ENCODE measurements at places on chromosomes 6 and 20.

DNA sequence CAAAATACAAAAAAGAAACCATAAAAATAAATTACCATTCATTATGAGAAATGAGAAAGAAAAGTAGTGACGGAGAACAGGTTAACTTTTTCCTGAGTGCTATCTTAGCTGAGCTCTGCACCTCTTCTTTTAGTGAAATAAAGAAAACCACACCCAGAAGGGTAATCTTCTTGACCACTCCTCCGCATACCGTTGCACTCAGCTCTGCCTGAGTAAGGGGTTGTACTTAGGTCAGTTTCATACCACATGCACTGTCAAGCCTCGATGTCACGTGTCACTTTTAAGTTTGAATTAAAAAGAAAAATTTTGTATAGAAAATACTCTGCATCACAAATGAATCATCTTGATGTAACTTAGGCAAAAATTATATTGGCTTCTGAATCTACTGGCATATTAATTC, 2.8 kb downstream of the EZR start:
- no peak for DNase-seq

GRCh38 chr6:116101790-116102189, 1.1 kb downstream of the NT5DC1 start:
- DNase-seq, result no peak

GRCh38 chr6:75386050-75386770, 101.6 kb upstream of the TMEM30A start:
- DNase-seq, result no peak

DNA sequence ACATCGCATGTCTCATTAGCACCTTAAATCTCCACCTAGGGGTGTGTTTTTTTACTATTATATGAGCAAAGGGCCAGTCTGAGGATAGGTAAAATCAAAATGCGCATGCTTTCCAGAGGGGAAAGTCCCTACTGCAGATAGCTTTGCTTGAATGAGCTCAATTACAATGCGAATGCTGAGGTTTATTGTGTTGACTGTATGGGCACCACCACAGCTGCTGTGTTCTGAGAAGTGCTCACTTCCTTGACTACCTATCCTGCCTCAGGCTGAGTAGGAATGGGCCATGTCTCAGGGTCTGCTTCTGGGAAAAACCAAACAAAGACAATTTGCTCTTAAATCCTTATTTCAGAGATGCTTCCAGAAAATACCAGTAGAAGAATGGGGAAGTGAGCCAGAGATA, 36.6 kb downstream of the MOCS1 start:
- DNase-seq, result no peak

DNA sequence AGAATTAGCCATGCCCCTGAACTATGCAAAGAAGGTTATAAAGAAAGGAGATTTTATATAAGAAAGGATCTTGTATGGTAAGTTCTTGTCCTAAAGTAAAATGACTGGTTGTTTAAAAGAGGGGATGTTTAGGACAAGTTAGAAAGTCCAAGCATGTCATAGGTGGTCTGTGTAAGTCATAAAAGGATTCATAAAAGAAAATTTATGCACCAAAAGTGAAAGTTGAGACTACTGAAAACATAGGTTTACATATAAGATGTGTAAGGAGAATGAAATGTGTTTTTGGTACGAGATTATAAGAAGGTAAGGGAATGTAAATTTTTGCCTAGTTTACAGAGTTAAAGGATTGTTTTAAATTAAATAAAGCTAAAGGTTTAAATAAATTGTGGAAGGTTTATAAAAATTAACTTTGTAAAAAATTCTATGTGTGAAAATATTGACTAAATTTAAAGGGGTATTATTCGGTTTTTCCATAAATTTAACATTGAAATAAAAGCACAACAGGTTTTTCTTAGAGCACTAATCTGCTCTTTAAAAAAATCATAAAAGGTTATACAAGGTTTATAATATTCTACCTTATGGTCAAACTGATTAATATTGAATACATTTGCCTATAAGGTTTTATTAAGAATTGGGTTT, 93.6 kb upstream of the UST start:
- no peak for DNase-seq

Data from activated CD8-positive, alpha-beta T cell treated with anti-CD3 and anti-CD28 coated beads, Interleukin-2, amount 10 ng/mL, durations not matched to agents 7 days and 5 days (primary cell).